ENCODE measurements at places on chromosomes 7 and 10. TPM values are rescaled to one million over a fixed set of nuclear protein-coding genes. Genes with fewer than 3 reads are reported as not detected.

Gene SUN3
- total RNA-seq = not detected

Gene TMEM209
- 21.0 TPM for total RNA-seq

Gene HABP2
- 0.09 TPM for total RNA-seq

Gene ACBD7
- 12.5 TPM for total RNA-seq

DNA sequence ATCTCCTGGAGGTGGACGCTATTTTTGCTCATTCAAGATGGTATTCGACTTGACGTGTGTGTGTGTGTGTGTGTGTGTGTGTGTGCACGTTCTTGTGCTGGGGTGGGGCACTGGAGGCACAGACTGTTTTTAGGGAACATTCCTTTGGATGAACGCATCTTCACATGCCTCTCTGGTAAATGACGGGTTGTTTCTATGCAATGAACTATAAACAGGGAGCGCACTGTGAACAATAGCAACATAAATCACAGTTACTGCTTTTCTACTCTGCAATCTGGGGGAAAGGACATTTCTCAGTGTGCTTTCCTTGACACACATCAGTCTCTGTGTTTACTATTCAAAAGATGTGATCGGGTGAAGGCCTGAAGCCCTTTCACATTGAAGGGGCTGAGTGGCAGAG is 120.1 kb upstream of the PITRM1 start:
- no peak for DNase-seq

DNA sequence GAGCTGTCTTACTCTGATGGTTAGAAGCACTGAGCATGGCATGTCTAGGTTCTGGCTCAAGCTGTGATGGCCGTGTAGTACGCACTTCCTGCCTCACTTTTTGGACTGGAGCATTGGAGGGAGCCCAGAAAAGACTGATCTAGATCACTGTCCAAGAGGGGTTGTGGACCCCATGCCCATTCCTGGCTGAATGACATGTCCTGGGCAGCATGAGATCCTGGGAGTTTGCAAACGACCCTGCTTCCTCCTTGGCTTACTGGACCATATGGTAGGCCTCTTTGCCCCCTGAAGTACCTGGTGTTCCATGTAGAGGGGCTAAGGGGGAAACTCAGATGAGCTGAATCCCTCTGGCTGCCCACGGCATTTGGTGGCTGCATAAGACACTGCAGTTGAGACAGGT is 36.7 kb downstream of the ARHGAP22 start:
- no peak for DNase-seq

DNA sequence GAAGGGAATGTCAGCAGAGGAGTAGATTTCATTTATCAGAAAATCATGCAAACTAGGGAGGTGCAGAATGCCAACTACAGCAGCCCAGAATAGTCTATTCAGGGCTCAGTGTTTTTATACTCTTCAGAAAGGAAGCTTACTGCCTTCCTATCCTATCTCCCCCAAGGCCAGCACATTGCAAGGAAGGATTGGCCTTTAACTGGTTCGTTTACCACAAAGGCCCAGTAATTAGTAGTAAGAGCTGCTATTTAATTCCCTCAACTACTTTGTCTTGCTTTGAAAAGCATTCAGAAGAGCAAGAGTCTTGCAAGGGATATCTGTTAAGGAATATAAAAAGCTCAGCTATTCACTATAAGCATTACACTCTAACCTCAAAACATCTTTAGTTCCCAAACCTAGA is 86.4 kb upstream of the RNF148 start:
- no peak for DNase-seq

GRCh38 chr7:2824026-2824677 is 20.0 kb downstream of the GNA12 start:
- no peak for DNase-seq

DNA sequence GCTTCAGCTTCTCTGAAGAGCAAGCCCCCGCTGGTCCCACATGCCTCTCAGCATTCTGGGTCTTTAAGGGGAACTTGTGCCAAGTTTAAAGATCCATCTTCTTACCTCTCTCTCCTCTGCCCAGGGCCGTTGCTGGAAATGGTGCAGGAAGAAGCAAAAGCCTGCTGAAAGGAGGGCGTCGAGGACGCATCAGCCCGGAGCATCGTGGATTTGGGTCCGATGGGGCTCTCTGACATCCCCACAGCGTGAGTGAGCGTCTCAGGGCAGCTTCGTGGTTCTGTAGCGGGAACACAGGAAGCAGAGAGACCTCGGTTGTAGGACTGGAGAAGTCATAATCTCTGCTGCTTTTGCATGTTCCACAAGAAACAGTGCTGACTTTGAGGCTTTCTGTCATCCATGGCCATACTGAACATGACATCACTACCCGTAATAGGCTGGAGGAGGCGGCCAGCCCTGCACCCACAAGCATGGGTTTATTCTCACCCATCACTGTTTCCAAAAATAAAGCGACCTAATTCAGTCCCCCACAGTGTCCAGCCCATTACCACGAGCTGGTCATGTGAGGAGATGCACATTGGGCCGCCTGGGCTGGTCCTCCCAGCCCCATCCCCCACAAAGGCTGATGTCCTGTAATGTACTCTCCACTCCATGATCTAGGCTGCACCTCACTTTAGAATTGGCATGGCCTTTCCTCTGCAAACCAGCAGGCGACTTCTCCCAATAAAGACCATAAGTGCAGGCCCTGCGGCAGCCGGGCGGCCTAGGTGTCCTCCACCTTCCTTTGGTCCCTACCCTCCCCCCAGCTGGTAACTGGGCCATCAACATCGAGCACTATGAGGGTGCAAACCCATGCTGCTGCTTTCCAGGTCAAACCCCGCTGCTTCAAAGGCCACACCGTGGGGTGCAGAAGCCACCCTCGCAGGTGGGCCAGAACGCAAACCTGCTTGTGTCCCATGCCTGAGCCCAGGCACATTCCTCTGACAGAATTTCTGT is 276.9 kb downstream of the TNS3 start:
- no peak for DNase-seq

DNA sequence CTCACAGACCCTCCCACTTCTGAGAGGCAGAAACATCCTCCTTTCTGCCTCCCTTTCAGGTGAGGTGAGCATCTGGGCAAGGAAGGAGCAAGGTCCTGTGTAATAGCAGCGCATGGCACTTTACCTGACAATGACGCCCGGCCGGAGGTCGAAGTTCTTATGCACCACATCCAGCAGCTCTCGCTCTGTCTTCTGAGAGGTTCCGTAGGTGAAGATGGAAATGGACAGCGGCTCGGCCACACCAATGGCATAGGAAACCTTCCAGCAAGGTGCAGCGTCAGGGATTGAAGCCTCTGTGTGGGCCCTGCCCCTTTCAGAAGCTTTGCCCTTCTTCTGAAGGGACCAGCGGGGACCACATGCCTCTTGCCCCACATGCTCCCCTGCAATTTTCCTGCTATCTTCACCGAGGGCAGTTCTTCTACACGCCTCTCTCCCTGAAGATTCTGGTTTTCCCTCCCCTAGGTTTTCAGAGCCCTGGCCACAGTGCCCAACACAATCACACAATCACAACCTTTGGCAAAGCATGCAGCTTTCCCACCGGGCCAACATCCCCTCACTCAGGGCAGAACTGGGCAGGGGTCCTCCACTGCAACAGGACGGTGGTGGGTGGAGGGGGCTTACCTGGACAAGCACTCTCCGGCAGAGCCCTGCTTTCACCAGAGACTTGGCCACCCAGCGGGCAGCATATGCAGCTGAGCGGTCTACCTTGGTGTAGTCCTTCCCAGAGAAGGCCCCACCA is 14.9 kb downstream of the MAT1A start:
- no peak for DNase-seq

DNA sequence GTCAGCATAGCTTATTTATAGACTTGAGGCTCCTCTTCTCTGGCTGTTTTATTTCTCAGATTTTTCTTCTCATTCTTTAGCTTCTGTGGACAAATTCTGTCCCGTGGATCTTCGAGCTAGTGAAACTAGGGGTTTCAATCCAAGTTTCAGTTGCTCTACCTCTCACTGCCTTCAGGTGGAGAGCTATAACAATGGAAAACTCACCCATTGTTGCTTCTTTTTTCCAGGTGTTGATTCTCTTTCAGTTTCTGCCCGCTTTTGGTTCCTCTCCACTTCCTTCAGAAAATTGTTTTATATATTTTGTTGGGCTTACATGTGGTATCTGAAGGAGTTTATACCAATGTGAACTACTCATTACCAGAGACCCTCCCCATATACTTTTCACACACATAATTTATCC is 266.1 kb downstream of the TCF7L2 start:
- no peak for DNase-seq

Measured in WTC11 (cell line).